ENCODE measurements at places on chromosomes 12 and 14.

- DNase-seq = no peak
These were observed 5.9 kb downstream of the ARL6IP4 start for GRCh38 chr12:122986258-122986871.

- DNase-seq = no peak
These were observed 38.4 kb upstream of the BCL2L14 start for GRCh38 chr12:12032260-12032791.

- no peak for DNase-seq
These were observed 6.6 kb downstream of the SLC38A2 start for GRCh38 chr12:46365951-46366379.

DNA sequence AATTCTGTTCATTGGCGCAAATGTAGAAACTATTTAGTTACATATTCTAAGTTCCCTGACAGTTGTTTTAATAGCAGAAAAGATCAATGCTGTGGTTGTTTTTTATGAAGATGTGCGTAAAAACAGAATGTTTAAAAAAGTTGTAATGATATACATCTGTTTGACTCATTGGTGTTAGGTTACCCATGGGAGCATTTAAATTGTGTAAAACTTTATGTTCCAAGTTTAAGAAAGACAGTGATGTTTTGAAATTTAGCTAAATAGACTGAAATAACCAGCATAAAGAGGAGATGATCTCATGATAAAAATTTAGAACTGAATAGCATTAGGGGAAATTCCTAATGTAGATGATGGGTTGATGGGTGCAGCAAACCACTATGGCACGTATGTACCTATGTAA, 3.6 kb downstream of the PELI2 start:
- no peak for DNase-seq

DNA sequence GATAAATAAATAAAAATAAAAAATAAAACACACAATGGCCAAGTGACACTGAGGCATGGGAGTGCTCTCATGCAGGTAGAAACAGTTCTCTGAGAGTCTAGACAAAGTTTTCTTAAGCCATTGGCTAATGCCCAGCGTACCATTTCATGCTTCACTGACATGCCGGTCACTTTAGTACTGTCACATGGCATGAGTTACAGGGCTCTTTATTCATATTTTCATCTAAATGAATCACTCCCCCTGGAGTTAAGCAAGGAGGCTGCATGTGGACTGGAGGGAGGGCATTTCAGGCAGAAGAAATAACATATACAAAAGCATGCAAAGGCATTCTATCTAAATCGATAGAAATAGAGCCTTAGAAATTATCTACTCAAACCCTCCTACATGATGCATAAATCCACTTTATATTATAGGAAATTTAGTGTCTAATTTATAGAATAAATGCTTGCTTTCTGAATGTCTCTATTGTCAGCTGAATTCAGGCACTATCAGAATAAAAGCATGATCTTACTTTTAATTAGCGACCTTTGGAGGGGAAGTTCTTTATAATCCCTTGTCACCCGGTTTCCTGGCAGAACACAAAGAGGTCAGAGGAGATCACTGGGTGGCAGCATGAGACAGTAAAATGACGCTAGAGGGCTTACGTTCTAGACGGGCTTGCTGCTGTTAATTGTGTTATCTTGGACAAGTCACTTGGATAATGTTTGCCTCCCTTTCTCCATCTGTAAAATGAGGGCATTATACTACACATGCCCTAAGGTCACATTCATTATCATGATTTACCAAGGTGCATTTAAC, 17.5 kb downstream of the DYRK4 start:
- no peak for DNase-seq

DNA sequence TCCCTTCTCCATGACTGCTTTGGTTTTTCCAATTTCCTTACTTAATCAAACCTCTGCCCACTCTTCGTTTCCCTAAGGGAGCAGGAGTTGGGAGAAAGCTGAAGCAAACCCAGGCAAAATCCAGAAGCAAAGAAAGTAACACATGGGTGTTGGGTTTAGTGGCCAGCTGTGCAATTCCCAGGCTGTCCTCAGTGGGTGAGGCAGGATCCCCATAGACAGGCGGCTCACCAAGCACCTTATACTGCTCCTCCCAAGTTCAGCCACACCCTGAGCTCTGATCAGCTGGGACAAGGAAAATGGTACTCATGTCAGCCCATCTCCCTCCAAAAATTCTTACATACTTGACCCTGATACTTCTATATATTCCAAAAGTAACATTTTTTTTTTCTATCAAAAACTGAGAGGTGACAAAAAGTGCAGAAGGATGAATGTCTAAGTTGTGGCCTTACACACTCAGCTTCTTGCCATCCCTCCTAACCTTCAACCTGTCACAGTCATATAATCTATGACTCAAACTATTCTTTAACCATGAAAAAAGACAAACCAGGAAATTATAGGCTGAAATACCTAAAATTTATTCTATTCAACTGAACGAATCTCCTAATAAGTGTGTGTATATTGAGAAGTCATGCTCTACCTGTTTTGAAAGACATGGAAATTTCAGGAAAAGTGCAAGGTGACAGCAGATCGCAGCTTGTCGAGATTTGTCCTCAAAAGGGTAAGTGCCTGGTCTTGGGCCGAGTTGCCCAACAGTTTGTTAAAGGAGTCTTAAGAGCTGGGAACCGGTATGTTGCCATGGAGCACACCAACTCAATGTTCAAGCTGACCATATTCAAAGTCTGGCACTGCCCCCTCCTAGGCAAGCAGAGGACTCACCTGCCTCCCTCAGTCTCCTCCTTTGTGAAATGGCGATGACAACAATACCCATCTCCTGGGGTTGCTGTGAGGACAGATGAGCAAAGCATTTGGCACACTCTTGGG, 17.6 kb upstream of the ZFP36L1 start:
- no peak for DNase-seq
